ENCODE measurements at places on chromosomes 7 and 10.

GRCh38 chr7:129729511-129729910, 118.0 kb downstream of the NRF1 start:
- no peak for DNase-seq

DNA sequence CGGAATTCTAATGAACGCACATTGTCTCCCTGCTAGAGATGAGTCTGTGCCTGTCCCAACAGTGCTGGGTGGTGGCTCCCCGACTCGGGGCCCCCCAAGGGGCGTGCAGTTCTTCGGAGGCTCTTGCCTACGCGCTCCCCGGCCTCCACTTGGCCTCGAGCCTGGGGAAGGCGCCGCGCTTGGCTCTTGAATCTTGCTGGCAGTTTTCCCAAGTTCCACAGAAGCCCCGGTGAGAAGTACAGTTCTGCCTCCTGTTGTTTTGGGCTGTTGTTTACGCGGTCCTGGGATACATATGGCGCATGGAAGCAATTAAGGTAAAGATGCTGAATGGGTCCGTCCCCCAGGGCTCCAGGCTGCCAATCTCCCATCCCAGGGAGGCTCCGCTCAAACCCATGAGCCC, 32.6 kb upstream of the UNCX start:
- DNase-seq, result no peak

DNA sequence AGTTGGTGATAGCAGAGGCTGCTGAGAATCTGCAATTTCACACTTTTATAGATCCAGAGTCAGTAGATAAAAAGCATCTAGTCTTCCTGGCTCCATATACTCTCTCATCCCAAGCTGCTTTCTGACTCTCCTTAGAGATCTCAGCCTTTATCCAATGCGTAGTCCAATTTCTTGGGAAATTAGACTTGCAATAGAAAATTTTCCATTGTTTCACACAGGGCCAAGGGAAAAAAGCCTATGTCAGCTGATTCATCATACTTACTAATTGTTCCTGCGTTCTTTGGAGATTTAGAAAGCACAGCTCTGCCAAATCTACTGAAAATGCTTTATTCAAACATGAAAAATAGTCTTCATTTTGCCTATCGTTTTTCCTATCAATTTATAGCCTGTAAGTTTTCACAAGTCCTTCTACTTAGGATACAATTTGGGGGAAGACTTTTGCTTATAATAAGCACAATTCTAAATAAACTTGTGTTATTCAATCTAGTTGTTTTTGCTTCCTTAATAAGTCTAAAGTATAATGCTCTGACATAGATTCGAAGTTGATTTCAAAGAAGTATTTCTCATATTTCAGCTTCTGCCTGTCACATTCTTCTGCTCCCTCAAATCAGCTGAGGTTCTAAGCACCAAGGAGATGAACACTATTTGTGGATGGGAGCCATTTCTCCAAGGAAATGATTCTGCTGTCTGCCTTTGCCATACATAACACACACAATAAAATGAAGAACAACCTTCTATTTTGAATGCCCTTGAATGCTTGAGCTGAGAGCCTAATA, 165.4 kb downstream of the ADAM12 start:
- no peak for DNase-seq

DNA sequence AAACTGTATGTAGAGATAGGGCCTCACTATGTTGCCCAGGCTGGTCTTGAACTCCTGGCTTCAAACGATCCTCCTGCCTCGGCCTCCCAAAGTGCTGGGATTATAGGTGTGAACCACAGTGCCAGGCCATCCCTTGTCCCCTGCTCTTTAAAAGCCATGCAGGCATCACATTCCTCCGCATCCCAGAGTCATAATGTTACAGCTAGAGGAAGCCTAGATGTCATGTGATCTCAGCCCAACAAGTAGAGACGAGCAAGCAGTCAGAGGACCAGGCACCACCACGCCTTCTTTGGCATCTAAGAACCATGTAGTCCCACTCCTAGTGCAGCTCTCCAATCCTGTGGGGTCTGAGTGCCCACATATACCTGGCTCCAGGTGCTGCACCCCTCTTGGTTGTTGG, 13.1 kb downstream of the PODXL start:
- no peak for DNase-seq

DNA sequence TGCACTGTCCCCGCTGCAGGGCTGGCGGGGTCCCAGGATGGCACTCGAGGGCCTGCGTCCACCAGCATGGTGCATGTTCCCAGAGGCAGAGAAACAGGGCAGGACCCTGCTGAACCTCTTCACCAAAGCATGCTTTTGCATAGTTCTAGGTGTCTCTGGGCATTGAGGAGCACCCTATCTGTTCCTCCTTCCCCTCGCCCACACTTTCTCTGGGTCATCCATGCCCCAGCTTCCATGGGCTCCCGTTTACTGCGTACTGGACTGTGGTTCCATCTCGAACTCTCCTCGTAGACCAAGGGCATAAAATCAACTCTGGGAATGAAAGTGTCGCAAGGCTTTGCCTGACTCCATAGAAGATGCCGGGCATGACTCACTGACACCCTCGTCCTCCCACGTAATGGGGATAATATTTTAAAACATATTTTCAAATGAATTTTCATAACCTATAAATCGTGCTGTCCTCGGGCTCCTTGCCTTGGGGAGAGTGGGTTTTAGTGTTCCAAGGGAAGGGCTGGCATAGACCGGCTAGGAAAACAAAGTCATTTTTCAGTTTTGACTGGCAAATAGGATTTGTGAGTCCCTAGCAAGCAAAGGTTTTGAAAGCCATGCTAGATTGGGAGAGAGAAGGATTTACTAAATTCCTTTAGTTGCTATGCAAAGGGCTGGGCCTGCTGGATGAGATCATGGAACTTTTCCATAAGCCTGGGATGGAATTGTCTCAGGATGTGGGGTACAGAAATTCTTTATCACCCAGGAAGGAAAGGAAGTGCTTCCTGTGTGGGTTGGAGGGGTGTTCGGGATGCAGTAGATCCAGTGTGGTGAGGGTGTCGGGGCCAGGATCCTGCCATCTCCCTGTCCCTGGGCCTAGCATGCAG, 498.7 kb upstream of the MKI67 start:
- DNase-seq, result no peak

Measured in stimulated activated CD8-positive, alpha-beta memory T cell treated with anti-CD3 and anti-CD28 coated beads, Interleukin-7, amount 100 ng/mL, for 24 hours (primary cell).